Stimulated activated CD8-positive, alpha-beta memory T cell treated with anti-CD3 and anti-CD28 coated beads, Interleukin-4, amount 100 ng/mL, for 4 hours (primary cell): ENCODE measurements at places on chromosomes 16 and 17.

DNA sequence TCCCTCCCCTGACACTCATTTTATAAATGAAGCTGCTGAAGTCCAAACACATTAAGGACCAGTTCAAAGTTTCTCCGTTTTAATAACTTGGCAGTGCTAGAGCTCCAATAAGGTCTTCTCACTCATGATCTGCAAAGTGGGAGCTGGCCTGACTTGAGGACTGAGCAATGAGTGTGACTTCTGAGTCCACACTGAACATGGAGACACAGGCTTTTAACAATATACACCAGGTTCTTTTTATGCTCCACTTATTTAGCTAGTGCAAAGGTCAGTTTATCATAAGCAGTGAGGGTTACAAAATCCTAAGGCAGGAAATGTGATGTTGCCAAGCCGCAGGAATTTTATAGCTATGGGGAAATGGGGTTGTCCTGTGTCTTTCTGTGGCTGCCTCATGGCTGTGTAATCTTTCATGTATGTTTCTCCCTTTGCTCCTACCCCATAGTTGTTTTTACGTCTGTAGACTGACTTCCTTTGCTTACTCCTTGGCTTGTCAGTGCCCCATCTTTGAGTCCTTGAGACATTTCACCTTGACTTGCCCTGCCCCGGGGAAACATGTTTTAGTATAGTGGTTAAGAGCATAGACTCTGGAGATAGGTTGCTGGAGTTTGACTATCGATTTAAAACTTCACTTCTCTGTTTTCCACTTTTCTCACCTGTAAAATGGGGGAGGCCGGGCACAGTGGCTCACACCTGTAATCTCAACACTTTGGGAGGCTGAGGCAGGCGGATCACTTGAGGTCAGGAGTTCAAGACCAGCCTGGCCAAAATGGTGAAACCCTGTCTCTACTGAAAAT is 12.2 kb upstream of the MMD start:
- DNase-seq = no peak

DNA sequence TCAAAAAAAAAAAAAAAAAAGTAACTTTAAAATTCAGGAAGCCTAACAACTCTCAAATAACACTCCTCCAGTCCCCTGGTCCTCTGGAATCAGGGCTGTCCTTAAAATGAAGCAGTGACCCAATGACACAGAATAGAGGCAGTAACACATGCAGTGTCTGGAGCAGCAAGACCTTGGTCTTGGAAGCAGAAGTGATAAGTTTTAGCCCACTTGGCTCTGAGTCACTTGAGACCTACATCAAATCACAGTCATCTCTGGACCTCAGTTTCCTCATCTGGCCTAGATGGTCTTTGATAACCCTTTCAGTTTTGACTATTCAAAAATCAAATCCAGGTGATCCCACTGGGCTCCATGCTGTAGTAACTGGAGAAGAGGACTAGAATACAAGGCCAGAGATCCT is 39.0 kb downstream of the LYRM1 start:
- DNase-seq = no peak

DNA sequence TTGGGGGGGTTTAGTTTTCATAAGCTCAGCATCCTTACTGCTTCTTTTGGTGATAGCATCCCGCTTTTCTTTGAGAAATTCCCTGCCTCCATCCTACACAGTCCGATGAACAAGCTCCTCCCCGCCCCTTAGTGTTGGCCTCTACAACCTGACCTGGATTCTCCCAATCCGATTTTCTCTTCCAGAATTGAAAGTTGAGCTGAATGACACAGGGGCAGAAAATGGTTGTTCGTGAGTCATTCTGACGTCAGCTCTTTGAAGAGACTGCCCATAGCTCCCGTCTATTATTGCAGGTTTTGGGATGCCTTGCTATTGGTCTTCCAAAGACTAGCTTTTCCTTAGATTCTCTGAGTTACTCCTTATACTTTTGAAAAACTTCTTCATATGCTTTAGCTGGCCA is 279.7 kb downstream of the SLC39A11 start:
- DNase-seq = no peak

GRCh38 chr16:30491744-30492308 is 19.3 kb downstream of the ITGAL start:
- DNase-seq = no peak

- no peak for DNase-seq
These were observed 227.8 kb downstream of the ABCC12 start for GRCh38 chr16:47928008-47928407.
